ENCODE measurements at places on chromosomes 2 and 18.

GRCh38 chr2:134417968-134418582 lies 164.2 kb downstream of the MGAT5 start:
- DNase-seq, result no peak

DNA sequence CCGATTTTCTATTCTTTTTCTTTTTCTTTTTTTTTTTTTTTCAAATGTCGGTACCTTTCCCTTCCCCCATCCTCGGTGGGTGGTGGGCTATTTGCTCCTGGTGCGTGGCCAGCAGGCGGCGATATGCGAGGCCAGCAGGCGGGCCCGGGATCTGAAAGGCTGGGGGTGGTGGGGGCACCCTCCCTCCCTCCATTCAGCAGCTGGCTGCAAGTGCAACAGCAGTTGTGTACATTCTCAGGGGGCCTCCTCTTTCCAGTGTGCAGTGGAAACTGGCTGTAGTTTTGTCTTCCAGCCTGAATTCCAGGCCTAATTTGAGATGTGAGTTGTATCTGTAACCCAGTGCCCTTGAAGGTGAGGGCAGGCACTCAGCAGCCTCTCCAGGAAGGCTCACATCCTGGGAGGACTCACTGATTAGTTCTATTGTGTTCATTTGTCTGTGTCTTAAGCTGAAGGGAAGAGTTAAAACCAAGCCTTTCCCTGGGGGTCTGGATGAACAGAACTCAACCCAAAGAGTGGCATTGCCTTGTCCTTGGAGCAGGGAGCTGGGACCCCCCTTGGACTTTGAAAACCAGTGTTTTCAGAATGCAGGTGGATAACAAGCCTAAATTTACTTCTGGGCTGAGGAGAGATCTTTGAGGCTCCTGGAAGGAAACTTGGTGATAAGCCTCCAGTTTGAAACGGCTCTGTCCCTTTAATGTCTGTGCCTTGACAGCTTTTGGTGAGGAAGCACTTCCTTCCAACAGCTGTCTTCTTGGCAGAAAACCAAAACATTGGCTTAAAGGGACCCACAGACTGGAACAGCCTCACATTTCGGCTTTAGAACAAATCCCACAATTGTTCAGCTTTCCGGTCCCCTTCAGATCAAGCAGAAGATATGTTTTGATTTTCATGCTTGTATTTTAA lies 3.3 kb downstream of the MYCN start:
- DNase-seq, result no peak

DNA sequence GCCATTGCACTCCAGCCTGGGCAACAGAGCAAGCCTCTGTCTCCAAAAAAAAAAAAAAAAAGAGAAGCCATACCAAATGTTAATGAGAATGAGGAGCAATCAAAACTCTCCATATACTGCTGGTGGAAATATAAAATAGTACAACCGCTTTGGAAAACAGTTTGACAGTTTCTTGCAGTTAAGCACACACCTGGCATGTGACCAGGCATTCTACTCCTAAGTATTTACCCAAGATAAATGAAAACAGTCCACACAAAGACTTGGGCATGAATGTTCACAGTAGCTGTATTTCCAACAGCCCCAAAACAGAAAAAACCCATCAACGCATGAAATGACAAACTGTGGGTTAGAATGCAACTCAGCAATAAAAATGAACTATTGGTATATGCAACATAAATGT lies 76.0 kb upstream of the ST8SIA5 start:
- no peak for DNase-seq

GRCh38 chr2:241324775-241325174 lies 9.1 kb downstream of the SEPTIN2 start:
- no peak for DNase-seq

DNA sequence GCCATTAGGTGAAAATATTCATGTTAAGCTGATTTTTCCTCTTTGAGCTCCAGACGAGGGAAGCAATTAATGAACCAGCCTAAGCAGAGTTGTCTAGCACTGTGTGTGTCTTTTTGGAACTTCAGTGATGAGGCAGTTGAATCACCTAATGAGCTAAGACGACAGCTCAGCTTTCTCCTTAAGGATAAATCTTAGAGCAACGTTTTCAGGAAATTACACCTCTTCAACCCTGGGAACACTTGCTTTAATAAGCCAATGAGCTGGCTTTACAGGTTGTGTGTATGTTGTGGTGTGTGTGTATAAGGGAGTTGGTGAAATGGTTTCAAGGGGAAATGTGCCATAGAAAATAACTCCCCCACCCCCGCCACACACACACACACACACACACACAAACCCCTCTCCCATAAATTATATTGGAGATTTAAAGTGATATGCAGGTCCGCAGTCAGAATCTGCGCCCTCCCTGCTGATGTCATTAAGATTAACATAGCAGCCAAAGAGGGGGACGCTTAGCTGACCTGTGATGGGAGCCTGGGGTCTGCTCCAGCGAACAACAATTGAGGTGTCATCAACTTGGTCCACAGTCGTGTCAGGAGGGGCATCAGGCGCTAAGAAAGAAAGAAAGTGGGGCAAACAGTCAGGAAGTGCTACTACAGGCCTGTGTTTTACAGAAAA lies 28.1 kb downstream of the FN1 start:
- DNase-seq, result no peak

GRCh38 chr2:145622285-145622684 lies 1102.4 kb upstream of the ZEB2 start:
- DNase-seq, result no peak

DNA sequence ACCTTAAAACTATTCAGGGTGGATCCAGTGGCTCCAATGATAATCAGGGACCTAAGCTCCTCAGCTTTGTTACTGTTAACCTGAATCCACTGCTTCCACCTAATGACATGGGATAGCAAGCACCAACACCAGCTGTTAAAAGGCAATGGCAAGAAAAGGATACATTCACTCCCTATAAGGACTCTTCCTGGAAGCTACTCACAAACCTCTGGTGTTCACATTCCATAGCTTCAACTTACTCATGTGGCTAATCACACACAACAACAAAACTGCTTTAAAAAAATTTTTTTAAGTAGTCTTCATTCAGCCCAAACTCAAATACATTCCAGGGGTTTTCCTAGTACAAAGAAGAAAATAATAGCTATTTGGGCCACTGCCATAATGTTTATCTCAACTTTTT lies 24.5 kb downstream of the ROCK2 start:
- no peak for DNase-seq

GRCh38 chr2:14661163-14661562 lies 28.6 kb downstream of the LRATD1 start:
- DNase-seq, result no peak

DNA sequence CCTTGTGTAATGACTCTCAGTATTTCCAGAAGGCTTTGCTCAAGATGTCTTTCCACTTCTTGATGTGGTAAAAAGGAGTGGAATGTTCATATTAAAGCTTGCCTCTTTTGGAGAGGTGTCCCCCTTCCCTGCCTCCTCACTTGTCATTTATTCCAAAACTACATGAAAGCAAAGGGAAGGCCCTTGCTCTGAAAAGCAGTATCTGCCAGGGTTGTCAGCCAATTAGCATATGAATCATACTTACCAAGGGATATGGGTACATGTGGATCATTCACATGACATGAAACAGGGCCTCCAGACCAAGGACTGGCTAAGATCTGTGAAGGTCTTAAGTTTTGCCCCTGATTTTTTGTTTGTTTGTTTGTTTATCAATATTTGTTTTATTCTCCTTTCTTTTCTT lies 31.3 kb downstream of the ANXA4 start:
- no peak for DNase-seq

All from activated gamma-delta T cell treated with anti-CD3 and anti-CD28 coated beads, Interleukin-2, amount 50 U/mL, for 16 hours (primary cell).